Endodermal cell (in vitro differentiated cells): ENCODE measurements at places on chromosomes 2 and 18. TPM values are rescaled to one million over a fixed set of nuclear protein-coding genes. Genes with fewer than 3 reads are reported as not detected.

- H3K36me3 ChIP-seq, result no peaks in the 10 kb centered on the region
- no peaks in the 10 kb centered on the region for H3K4me1 ChIP-seq
- H3K4me3 ChIP-seq, result no peak overlapping the region
- H3K27ac ChIP-seq, result no peak overlapping the region
These were observed 40.1 kb downstream of the ODC1 start for GRCh38 chr2:10407841-10408648.

Gene BMP10
- total RNA-seq, result not detected in 2 replicates

DNA sequence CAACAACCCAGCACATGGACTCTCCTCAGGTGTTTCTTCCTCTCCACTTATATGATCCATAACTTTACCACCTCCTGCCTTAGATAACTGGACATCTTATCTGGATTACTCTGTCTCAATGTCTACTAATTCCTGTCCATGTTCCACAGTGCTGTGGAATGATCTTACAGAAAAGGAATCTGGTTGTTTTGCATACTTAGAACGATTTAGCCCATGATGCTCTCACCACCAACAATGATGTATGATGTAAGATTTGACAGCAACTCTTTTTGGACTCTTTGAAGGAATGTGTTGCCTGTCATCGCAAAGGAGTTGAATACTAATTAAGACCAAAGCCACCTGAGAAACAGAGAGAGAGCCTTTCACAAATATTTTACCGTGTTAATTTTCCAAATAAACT is 37.7 kb upstream of the SYT4 start:
- H3K27me3 ChIP-seq, result no peaks in the 10 kb centered on the region
- no peaks in the 10 kb centered on the region for H3K36me3 ChIP-seq
- no peaks in the 10 kb centered on the region for H3K4me1 ChIP-seq

Gene ALPG
- not detected in 3 replicates for total RNA-seq

GRCh38 chr2:20962939-20963557 is 80.8 kb downstream of the APOB start:
- no peak overlapping the region for H3K27ac ChIP-seq
- no peaks in the 10 kb centered on the region for H3K4me1 ChIP-seq
- no peaks in the 10 kb centered on the region for H3K36me3 ChIP-seq
- peaks cover 21% of the 10 kb centered on the region for H3K27me3 ChIP-seq

GRCh38 chr2:33225350-33225749 is 251.1 kb upstream of the RASGRP3 start:
- no peaks in the 10 kb centered on the region for H3K27me3 ChIP-seq
- DNase-seq, result no peak
- H3K4me1 ChIP-seq, result no peaks in the 10 kb centered on the region
- no peak overlapping the region for H3K4me3 ChIP-seq
- H3K27ac ChIP-seq, result no peak overlapping the region
- H3K36me3 ChIP-seq, result no peaks in the 10 kb centered on the region

GRCh38 chr2:237429753-237430152 is 15.8 kb upstream of the COL6A3 start:
- no peak for DNase-seq
- no peaks in the 10 kb centered on the region for H3K36me3 ChIP-seq
- peaks cover 5% of the 10 kb centered on the region for H3K4me1 ChIP-seq
- H3K4me3 ChIP-seq, result no peak overlapping the region

DNA sequence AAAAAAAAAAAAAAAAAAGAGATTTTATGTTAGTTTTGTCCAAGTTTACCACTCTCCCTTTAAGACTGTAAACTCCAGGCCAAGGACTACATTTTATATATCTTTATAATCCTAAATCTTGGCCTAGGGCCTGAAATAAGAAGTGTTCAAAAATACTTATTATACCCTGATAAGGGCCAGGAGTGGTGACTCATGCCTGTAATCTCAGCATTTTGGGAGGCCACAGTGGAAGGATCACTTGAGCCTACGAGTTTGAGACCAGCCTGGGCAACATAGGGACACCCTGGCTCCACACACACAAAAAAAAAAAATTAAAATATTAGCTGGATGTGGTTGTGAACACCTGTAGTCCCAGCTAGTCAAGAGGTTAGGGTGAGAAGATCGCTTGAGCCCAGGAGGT is 12.7 kb downstream of the TRIP12 start:
- peaks cover 38% of the 10 kb centered on the region for H3K36me3 ChIP-seq
- no peak overlapping the region for H3K4me3 ChIP-seq
- no peaks in the 10 kb centered on the region for H3K27me3 ChIP-seq
- H3K4me1 ChIP-seq, result no peaks in the 10 kb centered on the region
- no peak overlapping the region for H3K27ac ChIP-seq
